ENCODE measurements at places on chromosomes 11 and 22. TPM values are rescaled to one million over a fixed set of nuclear protein-coding genes. Genes with fewer than 3 reads are reported as not detected.

ANO5 gene
- total RNA-seq = 1.8 TPM

SCGB1D4 gene
- not detected for total RNA-seq

KCNJ5 gene
- total RNA-seq = 0.05 TPM

CALCA gene
- 4.7 TPM for total RNA-seq

DNA sequence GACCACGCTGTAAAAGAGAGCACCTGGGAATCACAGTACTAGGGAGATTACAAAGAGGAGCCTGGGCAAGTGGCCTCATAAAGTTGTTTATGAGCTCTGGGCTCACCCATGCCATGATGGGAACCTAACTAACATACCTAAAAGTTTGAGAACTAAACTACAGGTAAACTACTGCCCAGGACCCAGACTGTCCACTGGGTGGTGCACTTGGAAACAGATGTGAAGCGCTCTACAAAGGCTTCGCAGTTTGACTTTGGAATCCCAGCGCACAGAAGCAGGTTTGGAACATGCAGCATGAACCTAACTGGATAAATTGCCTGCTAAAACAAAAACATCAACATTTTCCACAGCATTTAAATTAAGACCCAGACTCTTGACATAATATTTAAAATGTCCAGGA is 418.6 kb downstream of the FAM181B start:
- peak; percentile 25 for DNase-seq

DNA sequence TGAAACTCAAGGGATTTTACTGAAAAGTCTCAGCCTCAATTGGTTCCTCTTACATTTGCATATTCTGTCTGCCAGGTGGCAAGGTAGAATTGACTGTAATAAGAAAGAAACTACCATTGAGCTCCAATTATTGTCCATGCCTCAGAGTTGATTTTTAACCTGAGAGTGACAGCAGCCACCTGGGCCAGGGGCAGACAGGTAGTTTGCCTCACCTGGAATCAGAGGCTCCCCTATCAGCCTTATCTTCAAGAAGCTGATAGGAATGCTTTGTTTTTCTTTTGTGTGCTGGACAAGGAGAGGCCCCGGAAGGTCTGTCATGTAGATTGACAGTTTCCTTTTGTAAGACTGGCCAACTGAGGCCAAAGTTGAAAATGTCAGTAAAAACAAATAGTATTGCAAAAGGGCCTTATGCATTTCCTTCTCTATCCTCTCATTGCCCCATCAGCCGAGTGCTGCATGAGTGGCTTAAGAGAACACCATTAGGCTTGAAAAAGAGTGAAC is 34.1 kb downstream of the CD44 start:
- DNase-seq = peak; percentile 60

DNA sequence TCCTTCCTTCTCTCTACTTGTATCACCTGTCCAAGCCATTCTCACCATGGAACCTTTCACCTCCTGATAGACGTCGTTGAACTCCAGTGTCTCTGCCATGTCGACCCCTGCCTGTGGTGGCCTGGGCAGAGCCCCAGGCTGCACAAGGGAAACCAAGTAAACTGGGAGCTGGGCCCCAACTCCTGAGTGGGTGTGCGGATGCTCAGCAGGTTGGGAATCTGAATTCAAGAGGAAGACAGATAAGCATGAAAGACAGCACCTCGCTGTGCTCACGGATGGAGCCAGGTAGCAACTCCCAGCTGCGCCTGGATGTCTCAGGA is 709 bp downstream of the SSRP1 start:
- DNase-seq = no peak

DNA sequence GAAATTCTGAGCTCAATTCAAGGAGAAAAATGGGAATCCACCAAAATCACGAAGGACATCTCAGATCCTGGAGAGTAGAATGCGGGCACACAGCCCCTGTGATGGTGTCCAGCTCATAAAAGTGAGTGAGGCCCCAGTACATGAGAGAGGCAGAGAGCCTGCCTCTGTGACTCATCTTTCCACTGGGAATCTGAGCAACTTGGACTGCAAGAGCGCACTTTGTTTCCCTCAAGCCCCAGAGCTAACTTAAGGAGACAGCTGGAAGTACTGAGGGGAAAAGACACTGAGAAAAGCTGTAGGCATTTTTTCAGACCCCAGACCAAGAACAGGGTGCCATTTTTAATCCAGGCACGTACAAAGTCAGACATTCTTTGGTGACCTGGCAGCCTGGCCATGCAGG is 273.7 kb downstream of the C11orf87 start:
- DNase-seq = no peak

- DNase-seq = peak; percentile 86
These were observed 5.3 kb downstream of the ADA2 start for GRCh38 chr22:17213976-17214375.

DNA sequence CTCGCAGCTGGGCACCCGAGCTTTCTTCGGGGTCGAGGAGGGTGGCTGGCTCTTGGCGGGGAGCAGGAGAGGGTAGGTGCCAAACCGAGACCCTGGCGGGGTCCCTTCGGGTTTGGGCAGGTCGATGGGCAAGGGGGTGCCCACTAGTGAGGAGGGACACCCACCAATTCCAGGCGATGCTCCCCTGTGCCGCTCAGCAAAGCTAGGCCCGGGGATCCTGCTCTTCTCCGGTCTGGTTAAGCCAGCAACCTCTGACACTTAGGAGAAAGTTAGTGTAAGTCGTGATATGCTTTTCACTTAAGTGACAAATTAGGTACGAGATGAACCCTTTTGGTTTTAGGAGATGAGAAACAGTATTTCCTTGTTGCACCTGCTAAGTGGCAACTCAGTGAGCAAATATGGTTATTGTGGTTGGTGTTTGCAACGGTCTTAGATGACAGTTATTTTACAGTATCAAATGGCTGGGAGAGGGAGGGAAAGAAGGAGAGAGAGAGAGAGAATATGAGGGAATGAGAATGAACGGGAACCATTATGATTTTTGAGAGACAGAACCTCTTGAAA is 565 bp downstream of the NUCB2 start:
- DNase-seq = no peak

- DNase-seq = no peak
These were observed 87.5 kb downstream of the ENTHD1 start for GRCh38 chr22:39806109-39806508.

DNA sequence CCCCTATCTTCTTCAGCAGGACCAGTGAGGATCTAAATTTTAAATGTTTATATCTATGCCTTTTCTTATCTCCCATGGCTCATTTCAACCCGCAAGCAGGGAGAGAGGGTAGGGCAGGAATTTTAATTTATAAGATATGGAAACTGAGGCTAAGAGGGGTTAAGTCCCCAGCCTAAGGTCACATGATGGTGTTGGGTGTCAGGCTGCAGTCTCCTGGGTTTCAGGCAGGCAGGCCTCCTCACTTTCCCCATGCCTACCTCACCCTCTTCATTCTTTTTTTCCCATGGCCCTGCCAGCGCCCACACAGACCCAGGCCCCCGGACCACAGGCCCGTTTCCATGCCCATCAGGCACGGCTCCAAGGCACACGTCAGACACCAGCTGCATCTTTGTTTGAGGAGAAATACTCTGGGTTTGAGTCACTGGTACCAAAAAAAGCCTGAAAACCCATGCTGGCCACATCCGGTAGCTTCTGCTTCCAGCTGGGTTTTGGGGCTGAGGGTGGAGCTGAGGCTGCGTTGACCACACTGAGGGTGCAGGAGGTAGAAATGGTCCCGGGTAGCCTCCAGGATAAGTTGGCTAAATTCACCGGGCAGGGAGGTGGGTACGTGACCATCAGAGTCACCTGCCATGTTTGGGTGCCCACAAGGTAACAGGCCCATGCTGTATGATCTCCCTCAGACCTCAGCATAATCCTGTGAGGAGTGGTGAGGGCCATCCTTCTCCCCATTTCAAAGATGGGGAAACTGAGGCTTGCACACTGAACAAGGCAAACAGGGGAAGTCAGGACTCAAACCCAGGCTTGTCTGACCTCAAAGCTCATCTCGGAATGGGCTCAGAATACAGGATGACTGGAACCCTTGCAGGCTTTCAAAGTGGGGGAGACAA is 7.5 kb downstream of the CRYBB1 start:
- DNase-seq = no peak

- DNase-seq = no peak
These were observed 6.1 kb downstream of the CARNS1 start for GRCh38 chr11:67421430-67422031.

GRCh38 chr11:9762531-9762930 is 98.7 kb downstream of the SWAP70 start:
- DNase-seq = no peak

- DNase-seq = no peak
These were observed 37.0 kb downstream of the ARHGAP1 start for GRCh38 chr11:46663277-46663940.

- no peak for DNase-seq
These were observed 68.0 kb downstream of the EFCAB6 start for GRCh38 chr22:43743929-43744643.

- DNase-seq = no peak
These were observed 431.3 kb downstream of the MN1 start for GRCh38 chr22:27370269-27370668.

- DNase-seq = peak; percentile 36
These were observed 148.1 kb downstream of the FAM76B start for GRCh38 chr11:95641495-95641894.

DNA sequence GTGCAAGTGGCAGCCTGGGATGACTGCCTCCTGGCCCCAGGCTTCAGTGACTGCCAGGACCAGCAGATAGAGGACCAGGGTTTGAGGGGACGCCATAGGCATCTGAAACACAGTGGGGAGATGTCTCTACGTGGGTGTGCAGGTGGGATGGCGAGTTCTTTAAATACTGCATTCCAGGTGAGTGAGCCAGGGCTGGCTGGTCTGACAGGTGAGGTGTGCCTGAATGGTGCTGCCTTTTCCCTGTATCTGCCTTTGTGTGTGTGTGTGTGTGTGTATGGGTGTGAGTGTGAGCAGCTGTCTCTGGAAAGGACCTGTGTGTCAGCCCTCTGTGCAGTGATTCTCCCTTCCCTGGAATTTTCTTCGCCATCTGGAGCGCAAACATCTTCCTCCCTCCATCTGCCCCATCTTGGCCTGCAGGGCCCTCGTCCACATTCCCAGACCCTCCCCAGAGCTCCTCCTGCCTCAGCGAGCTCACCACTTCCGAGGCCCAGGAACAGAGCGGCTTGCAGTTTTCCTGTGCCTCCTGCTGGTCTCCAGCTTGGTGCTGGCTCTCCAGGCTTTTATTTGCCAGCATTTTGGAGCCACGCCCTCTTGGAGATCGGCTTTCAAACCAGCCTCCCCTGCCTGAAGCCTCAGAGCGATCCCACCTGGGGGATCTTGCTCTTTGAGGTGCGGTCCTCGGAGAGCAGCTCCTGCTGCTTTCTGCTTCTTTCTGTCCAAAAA is at the start of gene GPHA2:
Gene GPHA2, minus strand, starts transcription at position 535 of the 723 bp plus-strand sequence. Its CDS starts 433 bp downstream, at position 102.
- no peak for DNase-seq

DNA sequence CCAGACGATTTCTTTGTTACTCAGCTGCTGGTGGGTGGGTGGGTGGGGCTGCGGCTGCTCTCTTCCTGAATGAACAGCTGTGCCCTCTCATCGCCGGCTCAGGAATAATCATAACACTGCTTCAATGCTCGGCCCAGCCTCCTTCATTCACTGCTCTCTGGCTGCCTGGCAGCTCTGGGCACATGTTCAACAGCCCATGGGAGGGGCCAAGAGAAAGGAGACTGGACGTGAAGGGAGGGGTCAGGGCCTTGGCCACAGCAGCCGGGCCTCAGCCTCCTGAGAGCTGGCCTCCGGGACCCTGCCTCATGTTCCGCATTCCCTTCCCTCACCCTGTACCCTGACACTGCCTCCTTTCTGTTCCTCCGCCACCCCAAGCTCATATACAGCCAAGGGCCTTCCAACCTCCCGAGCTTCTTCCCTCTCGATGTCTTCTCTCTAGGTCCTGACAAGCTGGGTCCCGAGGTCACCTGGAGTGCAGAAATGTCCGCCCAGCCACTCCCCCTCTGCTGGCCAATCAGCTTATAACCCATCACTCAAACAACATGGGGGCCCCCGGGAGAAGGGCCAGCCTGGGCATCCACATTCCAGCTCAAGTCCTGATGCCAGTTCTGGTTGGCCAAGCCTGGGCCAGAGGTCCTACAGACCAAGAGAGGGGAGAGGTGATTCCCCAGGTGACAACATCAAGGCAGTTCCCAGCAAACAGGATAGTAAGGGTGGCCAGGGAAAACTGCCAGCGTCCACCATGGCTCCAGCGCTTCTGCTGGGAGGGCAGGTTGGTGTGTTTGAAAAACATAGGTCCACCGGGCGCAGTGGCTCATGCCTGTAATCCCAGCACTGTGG is 3.2 kb upstream of the CSDC2 start:
- peak; percentile 89 for DNase-seq

- no peak for DNase-seq
These were observed 1.8 kb downstream of the GALR3 start for GRCh38 chr22:37824674-37825641.

- peak; percentile 41 for DNase-seq
These were observed 121.6 kb downstream of the KCNQ1 start for GRCh38 chr11:2566223-2567025.

- no peak for DNase-seq
These were observed 2.5 kb downstream of the FCHSD2 start for GRCh38 chr11:73139476-73140198.

- no peak for DNase-seq
These were observed 30.0 kb downstream of the LINC01488 start for GRCh38 chr11:69511358-69512055.

DNA sequence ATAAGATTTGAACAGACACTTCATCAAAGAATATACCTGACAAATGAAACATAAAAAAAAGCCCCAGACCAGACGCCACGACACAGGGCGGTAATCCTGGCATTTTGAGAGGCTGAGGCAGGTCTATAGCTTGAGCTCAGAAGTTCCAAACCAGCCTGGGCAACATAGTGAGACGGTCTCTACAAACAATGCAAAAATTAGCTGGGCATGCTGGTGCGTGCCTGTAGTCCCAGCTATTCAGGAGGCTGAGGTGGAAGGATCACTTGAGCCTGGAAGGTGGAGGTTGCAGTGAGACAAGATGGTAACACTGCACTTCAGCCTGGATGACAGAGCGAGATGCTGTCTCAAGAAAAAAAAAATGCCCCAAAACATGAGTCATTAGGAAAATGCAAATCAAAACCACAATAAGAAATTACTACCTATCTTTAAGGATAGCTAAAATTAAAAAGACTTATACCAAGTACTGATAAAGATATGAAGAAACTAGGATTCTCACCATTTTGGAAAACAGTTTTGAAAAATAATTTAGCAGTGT is 91.7 kb upstream of the GRAMD1B start:
- DNase-seq = no peak

GRCh38 chr11:67262731-67263675 is 3.3 kb upstream of the GRK2 start:
- DNase-seq = peak; percentile 85

GRCh38 chr22:26068571-26068970 is 100.7 kb upstream of the SEZ6L start:
- DNase-seq = no peak

GRCh38 chr22:22716136-22716665 is 71.8 kb downstream of the GGTLC2 start:
- no peak for DNase-seq

DNA sequence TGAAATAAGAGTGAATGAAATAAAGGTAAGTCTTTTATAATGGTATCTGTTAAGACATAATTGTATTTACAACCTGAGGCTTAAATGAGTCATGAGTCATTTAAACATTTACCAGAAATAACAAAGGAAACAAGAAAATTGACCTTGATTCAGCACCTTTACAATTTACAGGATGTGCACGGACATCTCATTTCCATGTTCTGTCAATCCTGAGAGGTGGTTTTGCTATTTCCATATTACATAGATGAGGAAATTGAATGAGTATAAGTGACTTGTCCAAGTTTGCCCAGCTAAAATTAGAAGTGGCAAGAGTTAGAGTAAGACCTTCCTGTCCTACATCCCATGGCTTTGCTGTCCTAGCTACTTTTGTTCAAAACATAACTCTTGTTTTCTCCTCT is 89.1 kb downstream of the TRIM44 start:
- no peak for DNase-seq

- DNase-seq = no peak
These were observed 93.8 kb upstream of the BLID start for GRCh38 chr11:122209619-122210366.

- DNase-seq = peak; percentile 35
These were observed 7.7 kb downstream of the MUC2 start for GRCh38 chr11:1082346-1082727.

Measured in right lobe of liver (tissue), 6 donors.